Stimulated activated CD4-positive, alpha-beta T cell treated with anti-CD3 and anti-CD28 coated beads, Interleukin-4, amount 100 ng/mL, for 24 hours (primary cell): ENCODE measurements at places on chromosomes 13 and 19.

- DNase-seq = no peak
Observed at GRCh38 chr19:55581145-55581822, 636 bp upstream of the ZNF579 start.

DNA sequence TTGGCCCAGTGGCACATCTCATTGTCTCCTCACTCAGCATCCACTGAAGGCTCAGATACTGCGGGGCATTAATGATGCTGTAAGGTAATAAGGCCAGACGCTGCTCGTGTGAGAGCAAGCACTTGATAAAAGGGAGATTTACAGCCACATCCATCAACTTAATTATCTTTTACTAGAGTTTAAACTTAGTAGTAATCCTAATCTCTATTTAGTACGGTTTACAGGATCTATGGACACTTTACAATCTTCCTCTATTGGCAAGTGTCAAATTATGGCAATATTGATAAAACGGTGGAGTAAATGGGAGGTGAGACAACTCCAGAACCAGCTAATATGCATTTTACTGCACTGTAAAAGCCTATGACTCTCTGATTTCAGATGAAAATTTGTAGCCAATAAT lies 192.7 kb upstream of the GPR12 start:
- no peak for DNase-seq

DNA sequence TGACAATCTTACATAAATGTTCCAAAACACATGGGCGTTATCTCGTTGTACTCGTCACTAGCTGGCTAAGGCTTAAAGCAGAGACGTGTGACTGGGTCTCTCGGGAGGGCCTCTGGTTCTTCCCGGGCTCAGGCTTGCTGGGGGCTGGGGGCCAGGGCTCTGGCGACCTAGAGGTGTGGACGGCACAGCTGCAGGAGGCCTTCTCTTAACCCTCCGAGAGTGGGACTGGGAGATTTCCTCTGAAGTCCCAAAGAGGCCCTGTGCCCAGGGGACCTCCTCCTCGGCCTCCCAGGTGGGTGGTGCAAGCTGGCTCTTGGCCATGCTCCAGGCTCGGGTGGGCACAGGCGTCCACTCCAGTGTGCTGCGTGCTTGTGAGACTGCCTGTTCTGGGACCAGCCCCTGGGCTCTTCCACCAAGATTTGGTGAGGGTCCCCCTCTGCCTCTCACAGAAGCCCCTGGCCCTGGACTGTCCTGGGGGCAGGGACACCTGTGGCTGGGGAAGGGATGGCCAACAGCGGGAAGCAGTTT lies 2.2 kb downstream of the CAPS start:
- no peak for DNase-seq

- no peak for DNase-seq
Observed at GRCh38 chr13:110263888-110264287, 43.1 kb downstream of the COL4A1 start.

DNA sequence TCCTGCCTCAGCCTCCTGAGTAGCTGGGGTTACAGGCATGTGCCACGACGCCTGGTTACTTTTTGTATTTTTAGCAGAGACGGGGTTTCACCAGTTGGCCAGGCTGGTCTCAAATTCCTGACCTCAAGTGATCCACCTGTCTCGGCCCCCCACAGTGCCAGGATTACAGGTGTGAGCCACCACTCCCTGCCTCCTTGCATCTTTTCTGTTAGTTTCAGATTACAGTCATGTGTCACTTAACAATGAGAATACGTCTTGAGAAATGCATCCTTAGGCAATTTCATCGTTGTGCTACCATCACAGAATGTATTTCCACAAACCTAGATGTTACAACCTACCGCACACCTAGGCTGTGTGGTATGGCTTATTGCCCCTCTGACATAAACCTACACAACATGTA lies 180.4 kb downstream of the TM9SF2 start:
- DNase-seq = no peak

DNA sequence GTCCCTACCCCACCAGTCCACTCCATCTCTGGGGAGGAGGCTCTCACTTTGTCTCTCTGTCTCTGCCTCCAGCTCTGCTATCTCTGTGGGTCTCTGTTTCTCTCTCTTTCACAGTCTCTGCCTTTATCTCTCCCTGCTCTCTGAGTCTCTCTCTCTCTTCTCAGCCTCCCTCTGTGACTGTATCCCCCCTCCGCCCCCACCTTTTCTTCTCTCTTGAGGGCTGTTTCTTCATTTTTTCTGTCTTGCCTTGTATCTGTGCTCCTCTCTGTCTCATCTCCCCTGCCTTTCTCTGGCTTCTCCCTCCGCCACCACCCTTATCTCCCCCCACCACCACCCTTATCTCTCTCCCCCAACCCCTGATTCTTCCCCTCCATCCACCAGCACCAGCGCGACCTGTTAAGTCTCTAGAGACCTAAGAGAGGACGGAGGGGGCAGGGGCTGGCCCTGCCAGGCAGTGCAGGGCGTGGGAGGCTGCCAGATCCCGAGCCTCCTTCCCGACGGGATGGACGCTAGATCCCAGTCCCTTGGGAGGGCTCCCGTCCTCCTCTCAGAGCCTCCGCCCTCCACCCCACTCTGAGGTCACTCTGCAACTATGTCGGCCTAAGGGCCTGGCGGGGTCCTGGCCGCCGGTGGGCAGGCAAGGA lies 1.0 kb downstream of the AXL start:
- no peak for DNase-seq

DNA sequence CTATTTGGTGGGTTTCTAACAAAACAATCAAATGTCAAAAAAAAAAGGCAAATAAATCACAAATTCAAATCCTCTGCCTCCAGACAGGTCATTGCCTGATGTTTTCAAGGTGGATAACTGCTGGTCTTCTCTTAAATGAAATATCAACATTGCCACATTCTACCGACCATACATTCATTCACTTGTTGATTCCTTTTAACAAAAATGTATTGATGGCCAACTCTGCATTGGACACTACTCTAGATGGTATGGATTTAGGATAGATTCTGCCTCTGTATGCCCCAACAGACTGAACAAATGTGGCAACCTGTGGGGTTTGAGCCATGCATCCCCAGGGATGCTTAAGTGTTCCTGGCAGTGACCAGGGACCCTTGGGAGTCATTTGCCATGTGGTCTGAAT lies 87.6 kb upstream of the STK24 start:
- no peak for DNase-seq
